ENCODE measurements at places on chromosomes 1 and 21.

DNA sequence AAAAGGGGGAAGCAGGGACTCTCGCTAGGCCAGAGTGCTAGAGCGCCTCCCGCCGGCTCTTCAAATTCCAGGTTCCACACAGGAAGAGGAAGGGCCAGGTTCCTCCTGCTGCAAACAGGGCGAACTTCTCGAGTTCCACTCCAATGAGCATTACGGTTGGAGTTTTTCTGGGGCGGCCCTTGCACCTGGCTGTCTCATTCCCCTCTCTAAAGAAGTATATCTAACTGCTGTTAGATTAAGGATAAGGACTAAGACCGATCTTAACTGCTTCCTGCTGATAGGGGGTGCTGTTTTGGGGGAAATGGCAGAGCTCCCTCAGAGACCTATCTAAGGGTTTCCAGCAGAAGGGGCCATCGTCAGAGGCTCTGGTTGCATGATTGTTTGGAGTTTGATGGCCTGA lies 138.0 kb downstream of the RABGAP1L start:
- DNase-seq, result no peak

GRCh38 chr1:1119272-1119890 lies 3.5 kb upstream of the C1orf159 start:
- no peak for DNase-seq

GRCh38 chr1:42163114-42163513 lies 1.4 kb downstream of the GUCA2A start:
- no peak for DNase-seq

DNA sequence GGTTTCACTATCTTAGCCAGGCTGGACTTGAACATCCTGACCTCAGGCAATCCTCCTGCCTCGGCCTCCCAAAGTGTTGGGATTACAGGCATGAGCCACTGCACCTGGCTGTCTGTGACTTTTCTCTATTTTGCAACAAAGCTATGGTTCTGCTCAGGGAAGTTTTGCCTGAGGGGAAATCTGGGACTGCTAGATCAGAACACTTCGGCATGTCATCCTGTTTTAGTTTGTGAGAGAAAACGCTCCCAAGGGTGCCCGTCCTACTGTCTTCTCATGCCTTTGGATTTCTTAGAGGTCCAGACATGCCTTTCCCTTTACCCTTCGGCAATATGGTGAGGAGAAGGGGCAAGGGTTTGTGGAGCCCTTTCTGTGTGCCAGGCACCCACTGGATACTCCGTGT lies 5.6 kb upstream of the CORT start:
- DNase-seq, result no peak

- DNase-seq, result no peak
These were observed 724 bp upstream of the ANKRD35 start for GRCh38 chr1:145886390-145886789.

GRCh38 chr1:229192031-229192430 lies 78.9 kb upstream of the RAB4A start:
- DNase-seq, result peak; percentile 45

GRCh38 chr1:89823679-89824292 lies 3.0 kb downstream of the LRRC8D start:
- peak; percentile 83 for DNase-seq

DNA sequence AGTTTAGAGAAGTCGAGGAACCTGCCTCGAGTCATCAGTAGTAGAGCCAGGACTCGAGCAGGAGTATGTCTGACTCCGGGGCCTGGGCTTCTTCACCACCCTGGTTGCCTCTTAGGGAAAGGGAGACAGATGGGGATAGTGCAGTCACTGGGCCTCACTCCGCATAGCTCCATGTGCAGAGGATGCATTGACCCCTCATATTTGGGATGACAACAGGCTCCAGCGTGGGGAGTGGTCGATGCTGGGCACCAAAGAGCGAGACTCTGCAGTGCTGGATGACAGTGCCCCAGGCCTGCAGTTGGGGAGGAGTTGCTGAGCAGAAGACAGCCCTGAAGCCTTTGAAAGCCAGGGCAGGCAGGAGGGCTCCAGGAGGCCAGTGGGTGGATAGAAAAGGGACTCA lies 20.8 kb upstream of the TENT5C start:
- DNase-seq, result no peak

- no peak for DNase-seq
These were observed 43.9 kb upstream of the TSPEAR start for GRCh38 chr21:44755227-44755626.

DNA sequence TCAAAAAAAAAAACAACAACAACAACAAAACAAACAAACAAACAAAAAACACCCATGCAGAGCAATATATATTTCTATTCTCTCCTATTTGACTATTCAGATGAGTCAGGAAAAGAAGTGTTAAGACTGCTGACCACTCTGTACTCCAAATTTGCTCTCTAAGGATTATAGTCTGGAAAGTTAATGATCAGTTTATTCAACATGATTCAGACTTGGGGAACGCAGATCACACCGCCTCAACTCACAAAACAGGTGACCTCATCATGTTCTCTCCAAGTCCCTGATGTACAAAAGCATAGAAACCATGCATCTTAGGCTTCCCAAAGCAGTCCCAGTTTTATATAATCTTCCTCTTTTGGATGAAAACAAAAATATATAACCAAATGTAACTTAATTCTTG lies 51.9 kb upstream of the PRRC2C start:
- DNase-seq, result peak; percentile 27

- DNase-seq, result peak; percentile 78
These were observed 110.7 kb upstream of the ERRFI1 start for GRCh38 chr1:8136766-8137165.

GRCh38 chr1:246631426-246631825 lies 65.2 kb downstream of the CNST start:
- DNase-seq, result peak; percentile 51

- no peak for DNase-seq
These were observed 43.8 kb downstream of the ALG14 start for GRCh38 chr1:95028954-95029353.

GRCh38 chr1:88221411-88221810 lies 462.7 kb upstream of the PKN2 start:
- DNase-seq, result no peak

DNA sequence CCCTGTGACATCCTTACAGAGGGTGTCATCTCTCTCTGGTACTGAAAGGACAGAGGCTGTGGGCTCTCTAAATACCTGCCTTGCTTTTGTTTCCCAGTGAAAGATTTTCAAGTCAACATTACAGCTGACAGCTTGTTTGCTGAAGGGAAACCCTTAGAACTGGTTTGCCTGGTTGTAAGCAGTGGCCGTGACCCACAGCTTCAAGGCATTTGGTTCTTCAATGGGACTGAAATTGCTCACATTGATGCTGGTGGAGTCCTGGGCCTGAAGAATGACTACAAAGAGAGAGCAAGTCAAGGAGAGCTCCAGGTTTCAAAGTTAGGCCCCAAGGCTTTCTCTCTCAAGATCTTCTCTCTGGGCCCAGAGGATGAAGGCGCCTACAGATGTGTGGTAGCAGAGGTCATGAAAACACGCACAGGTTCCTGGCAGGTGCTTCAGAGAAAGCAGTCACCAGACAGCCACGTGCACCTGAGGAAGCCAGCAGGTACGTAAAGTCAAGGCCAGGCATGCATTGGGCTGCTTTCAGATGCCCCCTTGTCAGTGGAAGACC lies 11.8 kb downstream of the CD101 start:
- DNase-seq, result no peak

- DNase-seq, result no peak
These were observed 103.2 kb downstream of the COLGALT2 start for GRCh38 chr1:183934314-183934713.

- no peak for DNase-seq
These were observed 197.8 kb downstream of the VAV3 start for GRCh38 chr1:107767156-107767582.

DNA sequence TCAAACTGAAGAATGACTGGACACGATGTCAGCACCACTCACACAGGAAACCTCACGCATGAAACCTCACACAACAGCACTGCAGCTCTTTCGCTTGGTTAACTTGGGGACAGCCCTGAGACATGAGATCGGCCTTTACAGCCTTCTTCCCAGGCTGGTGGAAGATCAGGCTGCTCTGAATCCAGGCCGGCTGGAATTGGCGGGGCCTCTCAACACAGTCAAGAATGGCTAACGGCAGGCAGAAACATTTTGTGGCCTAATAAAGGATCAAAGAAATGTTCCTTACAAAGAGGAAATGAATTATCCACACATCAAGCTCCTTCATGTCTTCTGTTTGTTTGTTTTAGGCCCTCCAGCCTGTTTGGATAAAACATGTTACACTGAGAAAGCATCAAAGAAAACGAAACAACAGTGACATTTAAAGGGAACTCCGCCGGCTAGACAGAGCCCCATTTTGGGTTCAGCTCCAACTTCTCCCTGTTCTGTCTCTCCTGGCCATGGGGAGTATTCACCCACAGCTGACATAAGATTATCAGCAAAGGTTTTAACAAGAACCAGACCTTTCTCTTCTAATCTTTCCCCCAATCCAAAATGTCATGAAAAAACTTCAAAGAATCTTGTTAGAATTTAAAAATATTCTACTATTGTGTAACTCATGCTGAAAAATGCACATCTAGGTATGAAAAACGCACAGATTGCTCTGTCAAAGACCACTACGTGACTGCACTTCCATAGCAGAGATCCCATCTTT lies 131.2 kb downstream of the SLC45A1 start:
- DNase-seq, result peak; percentile 78

DNA sequence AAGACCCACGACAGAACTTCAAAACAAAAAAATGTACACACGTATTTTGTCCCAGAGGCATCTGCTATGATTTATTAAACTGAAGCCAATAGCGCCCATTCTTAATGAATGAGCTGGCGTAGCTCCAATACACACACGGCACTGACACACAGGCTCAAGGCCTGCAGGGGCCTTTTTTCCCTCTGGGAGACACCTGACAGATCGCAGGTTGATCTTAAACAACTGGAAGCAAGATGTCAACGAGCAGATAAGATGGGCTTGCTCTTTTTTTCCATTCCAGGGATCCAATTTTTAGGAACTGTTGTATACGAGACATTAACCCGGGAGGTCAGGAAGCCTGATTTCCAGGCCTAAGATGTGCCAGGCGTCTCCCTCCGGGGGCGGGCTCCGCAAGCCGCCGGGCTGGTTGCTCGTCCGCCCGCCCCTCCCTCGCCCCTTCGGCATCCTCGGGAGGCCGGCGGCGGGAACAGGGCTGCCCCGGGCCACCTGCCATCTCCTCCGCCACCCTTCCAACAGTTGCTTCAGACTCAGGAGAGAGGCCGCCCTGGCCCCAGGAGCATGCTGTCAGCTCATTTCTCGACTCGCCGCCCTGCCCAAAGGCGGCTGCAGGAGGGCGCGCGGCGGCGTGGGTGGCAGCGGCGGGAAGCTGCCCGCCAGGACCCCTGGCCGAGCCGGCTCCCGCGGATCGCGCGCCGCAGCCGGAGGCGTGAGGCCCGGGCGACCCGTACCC lies 735 bp downstream of the TTC13 start:
- no peak for DNase-seq

- DNase-seq, result peak; percentile 85
These were observed 100.0 kb upstream of the HNRNPU start for GRCh38 chr1:244964112-244964971.

GRCh38 chr1:169707912-169708604 lies 3.4 kb downstream of the SELL start:
- DNase-seq, result no peak

GRCh38 chr21:44999428-44999971 lies 59.7 kb downstream of the SLX9 start:
- DNase-seq, result no peak

GRCh38 chr1:6386371-6386949 lies 7.1 kb downstream of the ACOT7 start:
- peak; percentile 83 for DNase-seq

DNA sequence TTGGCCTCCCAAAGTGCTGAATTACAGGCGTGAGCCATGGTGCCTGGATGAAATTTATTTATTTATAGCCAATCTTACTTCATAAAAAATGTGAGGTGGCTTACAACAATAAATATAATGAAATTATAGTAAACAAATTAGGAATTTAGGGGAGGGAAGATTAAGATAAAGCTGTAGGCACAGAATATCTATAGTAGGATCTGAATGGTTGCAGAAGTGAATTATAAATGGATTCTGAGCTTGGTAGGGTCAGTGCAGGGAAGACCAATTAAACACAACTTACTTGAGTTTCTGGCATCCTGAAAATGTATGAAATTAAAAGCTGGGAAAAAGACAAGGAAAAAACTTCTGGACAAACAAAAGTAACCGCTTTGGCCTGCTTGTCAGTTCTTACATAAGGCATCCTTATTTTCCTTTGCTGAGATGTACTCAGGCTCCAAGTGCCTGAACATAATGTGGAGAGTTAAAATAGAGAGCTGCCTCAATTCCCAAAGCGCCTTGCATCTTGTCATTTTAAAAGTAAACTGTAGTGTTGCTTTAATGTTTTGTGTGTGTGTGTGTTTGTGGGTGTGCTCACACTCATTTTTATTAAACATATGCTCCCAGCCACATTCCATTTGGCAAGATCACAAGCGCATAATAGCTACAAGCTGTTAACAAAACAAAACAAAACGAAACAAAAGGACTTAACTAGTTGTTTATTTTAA lies 247.3 kb downstream of the S1PR1 start:
- DNase-seq, result peak; percentile 20

DNA sequence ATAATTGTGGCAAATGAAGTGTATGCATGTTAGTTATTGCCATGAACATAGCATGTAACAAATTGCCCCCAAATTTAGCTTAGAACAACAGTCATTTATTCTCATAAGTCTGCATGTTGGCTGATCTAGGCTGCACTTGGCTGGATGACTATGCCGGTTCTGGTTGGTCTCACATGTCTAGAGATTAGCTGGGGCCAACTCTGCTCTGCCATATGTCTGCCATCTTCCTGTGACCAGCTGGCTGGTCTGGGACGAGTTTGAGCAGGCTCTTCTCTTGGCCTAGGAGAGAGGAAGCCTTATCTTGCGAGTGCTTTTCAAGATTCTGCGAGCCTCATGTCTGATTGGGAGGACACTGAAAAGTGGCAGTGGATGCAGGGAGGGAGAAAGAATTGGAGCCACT lies 198.3 kb upstream of the FAM78B start:
- no peak for DNase-seq

GRCh38 chr1:180975551-180975950 lies 47.1 kb downstream of the STX6 start:
- peak; percentile 36 for DNase-seq

- no peak for DNase-seq
These were observed 87.3 kb downstream of the HSF2BP start for GRCh38 chr21:43571976-43572375.

GRCh38 chr1:115283249-115283648 lies 54.8 kb downstream of the NGF start:
- no peak for DNase-seq

DNA sequence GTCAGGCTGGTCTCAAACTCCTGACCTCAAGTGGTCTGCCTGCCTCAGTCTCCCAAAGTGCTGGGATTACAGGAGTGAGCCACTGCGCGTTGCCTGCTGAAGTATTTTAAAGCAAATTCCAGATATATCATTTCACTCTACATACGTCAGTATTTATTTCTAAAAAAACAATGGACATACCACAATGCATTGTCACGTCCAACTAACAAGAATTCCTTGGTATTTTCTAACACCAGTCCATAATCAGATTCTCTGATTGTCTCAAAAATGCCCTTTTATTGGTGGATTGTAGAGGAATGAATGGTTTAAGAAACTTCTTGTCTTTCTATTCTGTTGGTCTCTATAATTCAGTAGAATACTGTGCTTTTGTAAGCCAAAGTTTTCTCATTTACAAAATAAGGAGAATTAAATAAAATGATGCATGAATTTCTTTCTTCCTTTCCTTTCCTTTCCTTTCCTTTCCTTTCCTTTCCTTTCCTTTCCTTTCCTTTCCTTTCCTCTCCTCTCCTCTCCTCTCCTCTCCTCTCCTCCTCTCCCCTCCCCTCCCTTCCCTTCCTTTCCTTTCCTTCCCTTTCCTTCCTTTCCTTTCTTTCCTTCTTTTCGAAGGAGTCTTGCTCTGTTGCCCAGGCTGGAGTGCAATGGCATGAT lies 55.8 kb downstream of the VPS13D start:
- DNase-seq, result no peak

GRCh38 chr1:226302731-226303130 lies 6.2 kb downstream of the LIN9 start:
- no peak for DNase-seq
